ENCODE measurements at places on chromosomes 13 and 19. TPM values are rescaled to one million over a fixed set of nuclear protein-coding genes. Genes with fewer than 3 reads are reported as not detected.

PEX11G gene
- 0.21 TPM for total RNA-seq

ADAMTS10 gene
- 29.5 TPM for total RNA-seq

ZIC5 gene
- not detected for total RNA-seq

MBNL2 gene
- 59.8 TPM for total RNA-seq

CPB2 gene
- total RNA-seq = not detected

KIR3DL2 gene
- 0.84 TPM for total RNA-seq

APOC1 gene
- total RNA-seq = not detected

PSG5 gene
- not detected for total RNA-seq

LILRB1 gene
- 13.6 TPM for total RNA-seq

SDHAF1 gene
- 8.3 TPM for total RNA-seq

ACER1 gene
- total RNA-seq = 0.42 TPM

SLITRK1 gene
- not detected for total RNA-seq

NCAN gene
- total RNA-seq = not detected

MAMSTR gene
- 0.10 TPM for total RNA-seq

CAMSAP3 gene
- 0.10 TPM for total RNA-seq

CRLF1 gene
- 0.21 TPM for total RNA-seq

LHB gene
- total RNA-seq = not detected

GAS6 gene
- 3.3 TPM for total RNA-seq

XRCC1 gene
- total RNA-seq = 14.2 TPM

TLE2 gene
- 4.4 TPM for total RNA-seq

ZNF442 gene
- 1.0 TPM for total RNA-seq

SIGLEC10 gene
- 12.0 TPM for total RNA-seq

ZNF225 gene
- total RNA-seq = 0.52 TPM

CEACAM7 gene
- total RNA-seq = not detected

ZNF132 gene
- 1.9 TPM for total RNA-seq

ZNF415 gene
- total RNA-seq = 0.52 TPM

FSTL3 gene
- total RNA-seq = 0.73 TPM

NAPA gene
- total RNA-seq = 71.8 TPM

ZNF430 gene
- total RNA-seq = 49.5 TPM

ERCC2 gene
- total RNA-seq = 4.2 TPM

FFAR3 gene
- 0.73 TPM for total RNA-seq

ATP4A gene
- not detected for total RNA-seq

C1QTNF9B gene
- total RNA-seq = not detected

OR7D4 gene
- not detected for total RNA-seq

IL12RB1 gene
- 26.9 TPM for total RNA-seq

PLEKHF1 gene
- total RNA-seq = 13.1 TPM

EMP3 gene
- total RNA-seq = 230 TPM

ZNF493 gene
- total RNA-seq = 71.2 TPM

Measured in mononuclear cell (primary cell).